ENCODE measurements at places on chromosomes 2 and 18. TPM values are rescaled to one million over a fixed set of nuclear protein-coding genes. Genes with fewer than 3 reads are reported as not detected.

DNA sequence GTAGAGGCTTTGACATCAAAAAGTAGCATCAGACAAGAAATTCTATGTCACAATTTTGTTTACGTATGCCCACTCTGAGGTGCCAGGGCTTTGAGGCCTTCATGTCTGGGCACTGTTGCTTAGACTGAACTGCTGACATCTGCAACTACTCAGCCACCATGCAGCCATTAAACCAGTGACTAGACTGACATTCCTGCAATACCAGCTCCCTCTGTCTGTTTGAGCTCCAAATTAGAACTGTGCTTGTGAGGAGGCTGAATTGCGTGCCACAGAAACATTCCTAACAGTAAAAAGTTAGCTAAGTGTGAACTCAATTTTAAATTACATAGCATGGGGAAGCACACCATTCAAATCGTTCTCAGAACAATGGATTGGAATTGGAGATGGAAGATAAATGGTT is 163.2 kb downstream of the INSIG2 start:
- no peak for DNase-seq

GRCh38 chr18:26978812-26979341 is 113.4 kb upstream of the AQP4 start:
- DNase-seq = no peak

DNA sequence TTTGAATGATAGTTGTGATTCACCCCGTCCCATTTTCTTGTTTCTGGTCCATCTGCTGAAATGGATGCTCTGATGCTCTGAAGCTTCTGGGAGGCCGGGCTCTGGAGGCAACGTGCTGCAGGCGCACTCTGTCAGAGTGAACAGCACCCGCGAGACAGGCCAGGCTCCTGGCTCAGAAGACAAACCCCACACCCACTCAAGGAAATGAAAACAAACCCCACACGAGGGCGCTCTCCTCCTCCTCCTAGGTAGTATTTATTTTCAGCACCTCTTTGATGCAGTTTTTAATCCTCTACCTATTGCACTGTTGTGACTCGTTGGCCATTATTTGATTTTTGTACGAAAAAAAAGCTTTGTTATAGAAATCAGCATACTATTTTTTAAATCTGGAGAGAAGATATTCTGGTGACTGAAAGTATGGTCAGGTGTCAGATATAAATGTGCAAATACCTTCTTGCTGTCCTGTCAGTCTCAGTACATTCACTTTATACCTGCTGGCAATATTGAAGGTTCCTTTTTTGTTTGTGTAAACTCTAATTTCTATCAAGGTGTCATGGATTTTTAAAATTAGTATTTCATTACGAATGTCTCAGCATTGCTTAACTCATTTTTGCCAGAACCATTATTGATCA is 10.3 kb upstream of the CHST10 start:
- DNase-seq = peak; percentile 31

- DNase-seq = no peak
Measured at GRCh38 chr2:190582019-190582418, 47.5 kb upstream of the NEMP2 start.

Gene SPP2
- total RNA-seq = not detected

DNA sequence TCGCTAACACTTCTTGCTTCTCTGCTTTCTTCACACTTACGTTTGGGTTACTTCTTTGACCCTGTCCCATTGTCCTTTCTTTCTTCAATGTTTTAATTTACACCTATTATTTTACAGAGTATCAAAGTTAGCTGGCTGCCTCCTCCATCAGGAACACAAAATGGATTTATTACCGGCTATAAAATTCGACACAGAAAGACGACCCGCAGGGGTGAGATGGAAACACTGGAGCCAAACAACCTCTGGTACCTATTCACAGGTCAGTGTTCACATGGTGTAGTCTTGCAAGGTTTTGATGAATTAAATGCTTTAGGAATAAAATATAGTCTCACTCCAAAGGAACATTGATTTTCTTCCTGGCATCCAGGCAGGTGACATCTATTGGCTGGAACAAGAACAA is 919.0 kb downstream of the MBD2 start:
- DNase-seq = no peak

DNA sequence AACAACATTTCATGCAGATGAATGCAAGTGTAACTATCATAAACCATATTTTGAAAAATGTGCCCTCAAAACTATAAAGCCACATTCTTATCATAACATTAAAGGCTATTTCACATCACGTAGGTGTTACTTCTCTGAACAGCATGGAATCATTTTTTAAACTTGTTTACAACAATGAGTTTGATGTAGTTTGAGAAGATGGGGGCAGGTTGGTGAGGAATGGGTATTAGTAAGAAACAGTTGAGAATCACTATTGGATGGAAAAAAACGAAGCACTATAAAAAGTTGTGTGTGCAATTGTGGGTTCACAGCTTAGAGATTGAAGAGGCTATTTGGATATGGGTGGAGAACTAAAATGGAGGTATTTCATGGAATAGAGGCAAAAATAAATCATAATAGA is 569.1 kb downstream of the ARHGAP15 start:
- DNase-seq = no peak

Gene POTEI
- total RNA-seq = 0.31 TPM

DNA sequence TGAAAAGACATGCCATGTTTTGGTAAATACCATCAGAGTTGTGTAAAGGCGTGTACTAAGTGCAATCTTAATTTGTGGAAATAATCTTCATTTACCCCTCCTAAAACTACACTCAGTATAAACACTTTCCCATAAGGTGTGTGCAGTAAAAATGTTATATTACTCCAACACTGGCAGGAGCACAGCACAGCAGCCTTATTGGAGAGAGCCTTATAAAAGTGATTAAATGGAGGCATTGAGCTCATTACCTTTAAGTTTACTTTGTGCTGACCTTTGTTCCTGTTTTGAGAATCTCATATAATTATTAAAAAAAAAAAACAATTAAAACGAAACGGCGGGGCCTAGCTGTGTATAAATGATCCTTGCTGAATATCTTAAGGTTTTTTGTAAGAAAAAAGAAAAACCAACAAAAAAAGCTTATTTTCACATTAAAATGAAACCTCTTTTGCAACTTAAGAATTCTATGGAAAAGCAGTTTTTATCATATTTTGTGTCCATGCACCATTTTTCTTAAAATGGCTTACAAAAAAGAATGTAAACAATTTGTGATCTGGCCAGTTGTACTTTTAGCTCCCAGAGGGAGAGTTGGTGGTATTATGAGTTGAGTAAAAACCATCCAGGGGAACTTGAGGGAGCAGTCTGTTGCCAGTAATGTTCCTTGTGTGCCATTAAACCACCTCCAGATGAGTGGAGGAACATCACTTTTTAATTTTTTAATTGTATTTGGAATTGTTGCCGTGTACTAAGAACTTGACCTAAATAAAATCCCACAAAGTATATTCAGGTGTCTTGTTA is 103.4 kb downstream of the ABI2 start:
- DNase-seq = no peak

DNA sequence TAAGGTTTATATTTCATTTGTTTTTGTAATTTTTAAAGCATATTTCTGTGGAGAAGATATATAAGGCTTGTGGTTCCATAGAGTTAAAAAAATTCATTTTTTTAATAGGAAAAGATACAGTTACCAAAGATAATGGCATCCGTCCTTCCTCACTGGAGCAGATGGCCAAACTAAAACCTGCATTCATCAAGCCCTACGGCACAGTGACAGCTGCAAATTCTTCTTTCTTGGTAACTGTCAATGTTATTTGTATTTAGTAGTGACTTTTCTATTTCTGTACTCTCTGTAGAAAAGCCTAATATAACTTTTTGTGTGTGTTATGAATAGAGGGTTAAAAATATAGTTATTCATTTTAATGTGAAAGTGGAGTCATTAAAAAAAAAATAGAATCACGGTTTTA is 35.1 kb downstream of the HADHB start:
- no peak for DNase-seq

Gene TCF7L1
- 0.17 TPM for total RNA-seq

GRCh38 chr2:55401124-55401523 is 18.5 kb downstream of the CCDC88A start:
- DNase-seq = no peak

GRCh38 chr2:55887901-55888624 is 35.5 kb downstream of the EFEMP1 start:
- peak; percentile 58 for DNase-seq

Gene GCKR
- not detected for total RNA-seq

- DNase-seq = no peak
Measured at GRCh38 chr18:28175930-28176697, 816 bp downstream of the CDH2 start.

DNA sequence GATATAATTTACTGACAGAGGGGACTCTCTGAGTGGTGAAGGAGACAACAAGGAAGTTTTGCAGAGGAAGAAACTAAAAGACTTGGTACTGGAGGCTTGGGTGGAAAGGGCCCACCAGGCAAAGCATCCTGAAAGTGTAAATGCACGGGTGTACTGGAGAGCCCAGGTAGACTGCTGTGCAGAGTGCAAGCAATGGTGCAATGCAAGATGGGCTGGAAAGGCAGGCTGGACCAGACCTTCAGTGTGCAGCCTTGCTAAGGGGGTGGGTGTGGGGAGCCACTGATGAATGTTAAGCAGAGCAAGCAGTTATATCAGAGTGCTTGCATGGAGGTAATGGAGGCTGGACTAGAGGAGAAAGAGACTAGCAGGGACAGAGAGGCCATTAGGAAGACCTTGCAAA is 10.7 kb downstream of the C2orf74 start:
- DNase-seq = no peak

Measured in H4 (cell line).